OCI-LY7 (cell line): ENCODE measurements at places on chromosomes 16 and 17. TPM values are rescaled to one million over a fixed set of nuclear protein-coding genes. Genes with fewer than 3 reads are reported as not detected.
A peak's percentile ranks its signal among the peaks of the same experiment; 100 is the strongest.

GRCh38 chr16:46850619-46851555 lies 19.9 kb upstream of the C16orf87 start:
- peak; percentile 53 for DNase-seq

GRCh38 chr16:79090966-79091365 lies 509.6 kb downstream of the MAF start:
- no peak for DNase-seq

DNA sequence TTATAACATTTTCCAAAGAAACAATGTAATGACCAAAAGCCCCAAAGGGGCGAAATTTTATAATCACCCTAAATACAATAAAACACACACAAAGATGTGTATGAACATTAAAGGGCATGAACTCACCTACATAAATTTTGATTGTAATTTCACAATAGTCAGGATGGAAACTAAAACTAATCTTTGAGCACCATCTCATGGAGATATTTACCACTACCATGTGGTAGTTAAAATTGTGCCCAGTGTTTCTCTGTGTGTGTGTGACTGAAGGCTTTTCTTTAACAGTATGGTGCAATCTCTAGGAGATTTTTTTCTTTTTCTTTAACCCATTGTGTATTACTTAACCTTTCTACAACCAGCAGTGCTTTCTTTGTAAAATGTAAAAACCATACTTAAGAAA lies 19.7 kb upstream of the MEIOC start:
- peak; percentile 45 for DNase-seq

- no peak for DNase-seq
Measured at GRCh38 chr17:79563237-79564013, 47.4 kb downstream of the RBFOX3 start.

DNA sequence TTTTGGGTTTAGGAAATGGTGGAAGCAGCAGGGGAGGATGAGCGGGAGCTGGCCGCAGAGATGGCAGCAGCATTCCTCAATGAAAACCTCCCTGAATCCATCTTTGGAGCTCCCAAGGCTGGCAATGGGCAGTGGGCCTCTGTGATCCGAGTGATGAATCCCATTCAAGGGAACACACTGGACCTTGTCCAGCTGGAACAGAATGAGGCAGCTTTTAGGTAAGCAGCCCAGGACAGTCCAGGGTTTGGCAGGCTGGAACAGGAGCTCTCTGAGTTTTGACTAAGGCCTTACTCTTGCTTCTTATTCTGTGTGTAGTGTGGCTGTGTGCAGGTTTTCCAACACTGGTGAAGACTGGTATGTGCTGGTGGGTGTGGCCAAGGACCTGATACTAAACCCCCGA lies 41.4 kb downstream of the SF3B3 start:
- DNase-seq, result no peak

GRCh38 chr16:4318451-4318910 lies 2.6 kb downstream of the GLIS2 start:
- no peak for DNase-seq

GRCh38 chr16:50185005-50185505 lies 31.9 kb downstream of the TENT4B start:
- DNase-seq, result no peak

GRCh38 chr16:19809121-19809635 lies 75.5 kb downstream of the GPRC5B start:
- DNase-seq, result no peak

- no peak for DNase-seq
Measured at GRCh38 chr16:5575646-5576245, 478.2 kb upstream of the EEF2KMT start.

GRCh38 chr17:35731239-35731916 lies at the start of gene RASL10B:
Gene RASL10B (plus strand): TSS chr17:35731639. CDS start chr17:35735185, 3,546 bp downstream.
- no peak for DNase-seq

- peak; percentile 9 for DNase-seq
Measured at GRCh38 chr16:84461413-84462295, 42.8 kb downstream of the MEAK7 start.

DNA sequence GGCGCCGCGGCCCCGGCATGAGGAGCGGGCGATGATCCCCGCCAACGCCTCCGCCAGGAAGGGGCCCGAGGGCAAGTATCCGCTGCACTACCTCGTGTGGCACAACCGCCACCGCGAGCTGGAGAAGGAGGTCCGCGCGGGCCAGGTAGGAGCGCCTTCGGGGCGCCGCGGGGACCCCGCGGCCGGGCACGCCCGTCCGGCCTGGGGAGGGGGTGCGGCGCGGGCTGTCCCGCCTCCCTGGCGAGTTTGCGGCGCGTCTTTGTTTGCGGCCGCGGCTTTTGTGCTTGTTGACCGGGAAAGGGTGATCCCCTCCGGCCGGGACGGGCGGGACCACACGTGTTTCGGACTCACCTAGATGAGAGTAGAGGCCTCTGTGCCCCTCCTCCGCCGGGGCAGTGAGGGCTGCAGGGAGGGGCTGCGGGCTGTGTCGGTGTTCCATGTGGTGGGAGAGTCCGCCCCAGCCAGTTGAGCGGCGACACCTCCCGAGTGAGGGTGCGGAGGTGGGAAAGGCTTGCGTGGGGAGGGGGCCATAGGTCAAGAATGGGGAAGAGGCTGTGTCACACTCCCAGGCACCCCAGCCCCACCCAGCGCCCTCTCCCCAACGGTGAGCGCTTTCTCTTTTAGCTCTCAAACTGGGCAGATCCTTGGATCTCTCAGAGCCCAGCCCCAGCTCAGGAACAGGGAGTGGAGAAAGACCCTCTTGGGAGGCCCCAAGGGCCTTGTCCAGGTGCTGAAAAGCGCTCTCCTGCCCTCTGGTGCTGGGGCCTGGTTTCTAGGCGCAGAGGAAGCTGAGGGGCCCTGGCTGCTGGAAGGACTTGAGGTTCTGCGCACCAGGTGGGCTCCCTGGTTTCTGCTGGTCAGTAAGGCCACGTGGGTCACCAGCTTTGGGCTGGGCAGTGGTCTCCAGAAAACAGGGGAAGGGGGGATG lies 923 bp downstream of the ANKRD13B start:
- DNase-seq, result peak; percentile 56

- no peak for DNase-seq
Measured at GRCh38 chr16:27330542-27330941, 16.8 kb downstream of the IL4R start.

DNA sequence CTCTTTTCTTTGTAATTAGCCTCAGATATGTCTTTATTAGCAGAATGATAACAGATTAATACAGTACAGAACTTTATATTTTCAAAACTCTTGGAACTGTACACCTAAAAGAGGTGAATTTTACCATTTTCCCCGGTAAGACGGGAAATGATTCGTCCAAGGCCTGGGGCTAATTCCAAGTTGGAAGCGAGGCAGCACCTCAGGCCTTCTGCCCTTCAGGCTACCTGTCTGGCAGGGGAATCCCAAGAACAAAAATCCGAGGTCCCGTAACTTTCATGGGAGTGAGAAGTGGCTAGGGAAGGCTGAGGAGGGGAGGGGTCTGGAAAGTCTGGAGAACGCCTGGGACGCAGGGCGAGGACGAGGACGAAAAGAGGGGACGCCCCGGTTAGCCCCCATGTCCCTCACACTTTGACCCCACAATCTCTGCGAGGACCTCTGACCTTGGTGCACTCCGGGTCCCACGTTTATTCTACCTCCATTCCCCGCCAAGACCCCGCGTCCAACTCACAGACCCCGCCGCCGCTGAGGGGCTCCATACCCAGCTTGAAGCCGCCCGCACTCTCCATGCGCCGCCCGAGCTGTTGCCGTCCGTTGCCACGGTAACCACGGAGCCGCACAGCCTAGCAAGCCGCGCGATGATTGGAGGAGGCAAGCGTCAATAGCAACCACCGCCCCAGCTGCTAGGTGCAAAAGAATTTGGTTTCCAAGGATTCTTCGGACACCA lies at the start of gene HYDIN:
Gene HYDIN (minus strand): TSS at position 601 of the 724 bp plus-strand sequence. CDS start 43,827 bp downstream, outside the sequence.
- DNase-seq, result no peak

GRCh38 chr16:70374213-70374612 lies 27.5 kb downstream of the DDX19A start:
- no peak for DNase-seq

Gene SLC35G6
- total RNA-seq, result not detected in 2 replicates

Gene MEIOB
- total RNA-seq, result not detected in 2 replicates

Gene EPN3
- total RNA-seq, result 0.11 TPM in 1 of 2 replicates, not detected in the other

Gene ARHGDIG
- not detected in 2 replicates for total RNA-seq

Gene KRT9
- not detected in 2 replicates for total RNA-seq

Gene HCRT
- not detected in 2 replicates for total RNA-seq

Gene ZG16B
- 2.5 and 2.6 TPM in 2 replicates for total RNA-seq
